ENCODE measurements at places on chromosomes 7 and 10.

DNA sequence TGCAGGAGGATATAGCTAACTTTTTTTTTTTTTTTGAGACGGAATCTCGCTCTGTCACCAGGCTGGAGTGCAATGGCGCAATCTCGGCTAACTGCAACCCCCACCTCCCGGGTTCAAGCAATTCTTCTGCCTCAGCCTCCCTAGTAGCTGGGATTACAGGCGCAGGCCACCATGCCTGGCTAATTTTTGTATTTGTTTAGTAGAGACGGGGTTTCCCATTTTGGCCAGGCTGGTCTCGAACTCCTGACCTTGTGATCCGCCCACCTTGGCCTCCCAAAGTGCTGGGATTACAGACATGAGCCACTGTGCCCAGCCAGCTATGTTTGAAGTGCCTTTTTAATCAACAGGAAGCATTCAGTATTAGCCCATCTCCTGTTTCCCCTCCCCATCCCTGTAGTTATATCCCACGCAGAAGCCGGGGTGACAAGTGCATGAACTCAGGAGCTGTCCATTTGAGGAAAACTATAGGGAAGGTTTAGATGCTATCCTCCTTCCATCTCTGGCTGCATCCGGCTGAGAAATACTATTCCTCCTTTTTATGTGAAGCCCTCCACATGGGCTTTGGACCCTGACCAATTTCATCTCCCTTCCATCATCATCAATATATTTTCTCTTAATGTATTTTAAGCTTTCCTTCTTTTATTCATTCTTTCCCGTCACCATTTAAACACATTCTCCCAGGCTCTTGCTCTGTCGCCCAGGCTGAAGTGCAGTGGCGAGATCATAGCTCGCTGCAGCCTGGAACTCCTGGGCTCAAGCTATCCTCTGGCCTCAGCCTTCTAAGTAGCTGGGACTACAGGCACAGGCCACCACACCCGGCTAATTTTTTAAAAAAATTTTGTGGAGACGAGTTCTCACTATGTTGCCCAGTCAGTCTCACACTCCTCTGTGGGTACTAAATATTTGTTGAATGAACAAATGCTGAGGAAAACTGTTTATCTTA is 1.3 kb upstream of the POT1 start:
- no peak for DNase-seq

GRCh38 chr10:71396084-71396710 is 523 bp upstream of the CDH23 start:
- DNase-seq, result peak; percentile 72

DNA sequence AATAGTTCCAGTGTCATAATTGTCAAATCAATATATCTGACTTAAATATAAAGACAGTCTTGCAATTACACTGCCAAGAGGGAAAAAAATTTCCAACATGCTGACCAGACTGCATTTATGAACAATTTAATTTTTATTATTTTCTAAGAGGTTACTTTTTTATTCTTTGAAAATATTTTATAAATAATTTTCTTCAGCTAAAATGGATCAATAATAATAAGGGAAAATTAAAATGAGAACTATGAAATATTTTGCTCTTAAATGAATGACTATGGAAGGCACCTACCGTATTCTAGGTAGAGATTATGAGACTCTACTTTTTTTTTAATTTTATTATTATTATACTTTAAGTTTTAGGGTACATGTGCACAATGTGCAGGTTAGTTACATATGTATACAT is 1032.5 kb upstream of the LRRN3 start:
- no peak for DNase-seq

GRCh38 chr10:132107949-132108877 is 42.5 kb downstream of the JAKMIP3 start:
- DNase-seq, result peak; percentile 51

DNA sequence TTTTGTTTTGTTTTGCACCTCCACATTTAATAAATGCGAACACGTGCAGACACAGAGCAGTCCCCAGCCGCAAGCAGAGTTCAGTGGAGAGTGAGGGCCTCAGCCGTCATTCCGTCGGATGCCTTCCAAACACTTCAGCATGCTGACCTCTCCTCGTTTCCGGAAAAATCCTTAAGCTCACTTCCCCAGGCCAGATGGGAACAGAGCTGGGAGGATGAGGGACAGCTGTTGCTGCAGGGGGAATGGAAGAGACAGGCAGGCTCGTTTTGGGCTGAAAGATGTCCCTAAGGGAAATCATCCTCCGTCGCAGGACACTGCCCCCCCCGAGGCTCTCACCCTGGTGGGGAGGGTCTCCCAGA is 17.2 kb upstream of the FGFR2 start:
- peak; percentile 78 for DNase-seq

DNA sequence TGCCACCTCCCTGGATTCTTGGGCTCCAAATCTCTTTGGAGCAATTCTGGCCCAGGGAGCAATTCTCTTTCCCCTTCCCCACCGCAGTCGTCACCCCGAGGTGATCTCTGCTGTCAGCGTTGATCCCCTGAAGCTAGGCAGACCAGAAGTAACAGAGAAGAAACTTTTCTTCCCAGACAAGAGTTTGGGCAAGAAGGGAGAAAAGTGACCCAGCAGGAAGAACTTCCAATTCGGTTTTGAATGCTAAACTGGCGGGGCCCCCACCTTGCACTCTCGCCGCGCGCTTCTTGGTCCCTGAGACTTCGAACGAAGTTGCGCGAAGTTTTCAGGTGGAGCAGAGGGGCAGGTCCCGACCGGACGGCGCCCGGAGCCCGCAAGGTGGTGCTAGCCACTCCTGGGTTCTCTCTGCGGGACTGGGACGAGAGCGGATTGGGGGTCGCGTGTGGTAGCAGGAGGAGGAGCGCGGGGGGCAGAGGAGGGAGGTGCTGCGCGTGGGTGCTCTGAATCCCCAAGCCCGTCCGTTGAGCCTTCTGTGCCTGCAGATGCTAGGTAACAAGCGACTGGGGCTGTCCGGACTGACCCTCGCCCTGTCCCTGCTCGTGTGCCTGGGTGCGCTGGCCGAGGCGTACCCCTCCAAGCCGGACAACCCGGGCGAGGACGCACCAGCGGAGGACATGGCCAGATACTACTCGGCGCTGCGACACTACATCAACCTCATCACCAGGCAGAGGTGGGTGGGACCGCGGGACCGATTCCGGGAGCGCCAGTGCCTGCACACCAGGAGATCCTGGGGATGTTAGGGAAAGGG is 913 bp downstream of the NPY start:
- DNase-seq, result no peak

- peak; percentile 74 for DNase-seq
These were observed 68.6 kb downstream of the C7orf25 start for GRCh38 chr7:42843205-42843800.

DNA sequence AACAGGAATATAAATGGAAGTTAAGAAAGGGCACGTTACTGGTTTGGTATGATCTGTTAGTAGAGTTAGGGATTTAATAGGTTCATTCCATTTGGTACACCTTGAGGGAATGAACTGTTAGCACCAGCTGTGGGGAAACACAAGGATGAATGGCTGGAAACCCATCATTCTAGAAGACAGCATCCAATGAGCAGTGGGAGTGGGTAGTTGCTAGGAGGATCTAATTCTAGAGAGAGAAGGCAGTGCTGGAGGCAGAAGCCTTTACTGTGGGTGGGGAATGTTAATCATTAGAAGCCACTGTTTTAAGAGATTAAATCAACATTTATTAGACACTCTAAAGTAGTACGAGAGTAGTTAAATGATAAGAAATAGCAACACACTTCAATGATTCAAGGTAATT is 15.5 kb upstream of the GPR15LG start:
- no peak for DNase-seq

DNA sequence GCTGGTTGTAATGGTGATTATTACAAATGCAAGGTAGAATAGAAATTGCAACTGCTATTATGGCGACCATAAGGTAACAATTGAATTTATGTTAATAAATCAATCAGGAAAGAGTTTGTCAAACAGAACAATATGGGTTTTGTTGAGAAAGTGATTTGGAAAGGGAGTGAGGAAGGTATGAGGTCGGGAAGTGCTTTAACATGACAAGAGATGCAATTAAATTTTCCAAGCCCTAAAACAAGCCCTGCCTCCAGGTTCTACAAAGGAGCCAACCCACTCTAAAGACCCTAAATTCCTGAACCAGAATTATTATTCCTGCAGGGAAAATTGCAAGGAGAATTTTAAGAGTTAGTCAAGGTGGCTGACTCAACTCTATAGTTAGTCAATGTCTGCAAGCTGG is 363.7 kb downstream of the BMPER start:
- no peak for DNase-seq

DNA sequence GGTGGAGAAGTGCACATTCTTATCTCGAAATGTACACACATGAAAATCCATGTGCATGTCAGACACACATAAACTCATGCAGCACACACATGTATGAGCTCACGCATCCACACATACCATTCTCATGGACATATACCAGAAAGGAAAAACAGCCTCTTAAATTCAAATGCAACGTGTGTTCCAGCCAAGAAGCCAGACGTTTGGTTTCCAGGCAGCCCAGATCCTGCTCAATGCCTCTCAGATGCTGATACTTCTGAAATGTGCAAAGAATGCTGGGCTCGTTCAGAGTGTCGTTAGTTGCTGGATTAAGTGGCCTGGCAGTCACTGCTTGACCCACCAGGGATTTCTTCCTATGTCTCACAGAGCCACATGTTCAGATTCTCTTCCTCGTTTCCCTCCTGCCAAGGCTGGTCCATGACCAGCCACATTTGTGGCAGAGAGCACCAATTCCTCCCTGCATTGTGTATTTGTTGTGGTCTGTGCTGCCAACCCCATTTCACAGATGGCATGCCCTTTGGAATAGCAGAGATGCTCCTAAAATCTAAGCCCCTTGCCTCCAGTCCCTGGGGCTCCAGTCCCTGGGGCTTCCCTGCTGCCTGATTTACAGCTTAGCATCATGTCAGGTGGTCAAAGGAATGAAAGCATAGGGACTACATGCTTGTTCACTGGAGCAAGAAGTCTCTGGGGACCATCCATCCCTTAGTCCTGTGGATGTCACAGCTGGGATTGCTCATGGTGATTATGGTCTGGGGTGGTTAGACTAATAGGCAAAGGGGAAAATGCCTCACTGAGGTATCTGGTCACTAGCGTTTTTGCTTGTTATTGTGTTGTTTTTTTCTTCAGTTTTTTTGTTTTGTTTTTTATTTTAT is 426.6 kb downstream of the PLXNA4 start:
- DNase-seq, result no peak

GRCh38 chr10:120578890-120579289 is 121.9 kb downstream of the PLPP4 start:
- DNase-seq, result no peak

Data from left forelimb (tissue), 1 donor.